ENCODE measurements at places on chromosomes 2 and 18.
A peak's percentile ranks its signal among the peaks of the same experiment; 100 is the strongest.

DNA sequence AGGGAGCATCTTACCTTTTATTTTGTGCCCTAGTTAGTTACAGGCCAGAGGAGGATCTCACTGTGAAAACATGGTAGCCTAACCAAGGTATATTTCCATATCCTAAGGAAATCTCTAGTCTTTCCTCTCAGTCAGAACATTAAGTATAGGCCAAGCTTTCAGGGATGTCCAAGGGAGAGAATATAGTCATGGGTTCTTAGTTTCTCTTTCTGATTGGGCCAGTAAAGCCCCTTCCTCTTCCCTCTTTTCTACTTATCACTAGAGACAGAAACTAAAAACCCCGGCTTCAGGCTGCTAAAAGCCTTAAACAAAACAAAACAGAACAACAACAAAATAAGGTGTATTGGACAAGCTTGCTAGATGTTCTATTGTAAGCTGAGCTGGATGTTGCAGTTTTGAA, 44.3 kb upstream of the TNFRSF11A start:
- DNase-seq: no peak

DNA sequence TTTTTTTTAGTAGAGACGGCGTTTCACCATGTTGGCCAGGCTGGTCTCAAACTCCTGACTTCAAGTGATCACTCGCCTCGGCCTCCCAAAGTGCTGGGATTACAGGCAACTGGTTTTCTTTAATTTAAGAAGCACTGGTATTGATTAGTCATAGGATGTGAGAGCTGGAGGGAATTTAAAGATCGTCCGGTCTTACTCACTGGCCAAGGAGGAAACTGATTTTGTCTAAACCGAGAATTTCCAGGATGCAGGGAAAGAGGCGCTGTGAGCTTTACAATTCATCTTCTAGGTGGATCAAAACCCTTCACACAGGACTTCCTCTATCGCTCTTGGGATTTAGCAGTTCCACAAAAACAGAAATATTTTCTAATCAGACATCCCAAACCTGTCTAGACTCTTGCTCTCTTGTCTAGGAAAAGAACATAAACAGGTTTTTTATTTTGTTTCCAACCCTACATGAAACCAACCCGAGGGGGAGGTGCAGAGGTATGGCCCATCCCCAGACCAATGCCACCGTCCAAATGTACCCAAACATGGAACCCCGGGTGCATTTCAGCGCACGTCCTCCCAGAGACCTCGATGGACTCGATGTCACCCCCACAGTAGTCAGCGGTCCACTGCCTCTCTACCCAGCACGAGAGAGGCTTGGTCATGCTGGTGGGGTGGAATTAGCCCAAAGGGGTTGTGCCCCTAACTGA, 12.5 kb upstream of the TUBB6 start:
- no peak for DNase-seq

DNA sequence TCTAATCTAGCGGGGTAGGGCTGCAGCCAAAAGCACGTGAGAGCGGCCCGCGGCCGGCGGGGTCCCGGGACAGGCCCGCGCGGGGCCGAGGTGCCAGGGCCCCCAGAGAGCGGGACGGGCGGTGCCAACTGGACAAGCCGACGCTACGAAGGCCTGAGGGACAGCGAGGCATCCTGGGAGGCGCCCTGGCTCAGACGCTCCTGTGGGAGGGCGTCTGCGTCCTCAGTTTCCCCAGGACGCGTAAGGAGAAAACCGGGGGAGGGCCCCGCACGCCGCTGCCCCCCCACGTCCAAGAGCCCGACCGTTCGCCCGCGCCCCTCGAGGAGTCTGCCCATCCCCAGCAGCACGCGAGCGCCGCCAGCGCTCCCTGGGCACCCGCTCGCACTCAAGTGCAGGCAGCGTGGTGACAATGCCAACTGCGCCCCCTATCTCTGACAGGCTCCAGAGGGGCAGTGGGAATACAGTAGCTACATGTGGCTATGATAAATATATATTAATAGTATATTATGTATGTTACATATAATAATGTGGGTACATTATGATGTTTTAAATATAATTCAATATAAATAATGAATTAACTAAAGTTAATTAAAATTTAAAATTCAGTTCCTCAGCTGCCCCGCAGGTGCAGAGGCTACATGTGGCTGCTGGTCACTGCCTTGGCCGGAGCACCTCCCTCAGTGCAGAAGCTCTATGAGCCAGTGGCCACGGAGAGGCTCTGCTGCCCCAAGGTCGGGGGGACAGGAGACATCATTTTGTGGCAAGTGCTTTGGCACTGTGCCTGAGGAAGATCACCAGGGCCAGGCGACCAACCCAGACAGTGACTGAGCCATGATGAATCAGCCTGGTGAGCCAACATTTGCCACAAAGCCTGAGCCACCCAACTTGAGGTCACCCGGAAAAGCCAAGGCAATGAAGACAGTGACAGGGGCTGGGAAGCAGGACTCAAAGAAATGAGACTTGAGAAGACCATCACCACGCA, 5.5 kb upstream of the SFT2D3 start:
- peak; percentile 69 for DNase-seq

GRCh38 chr2:128765811-128766210, 447.1 kb upstream of the HS6ST1 start:
- DNase-seq: no peak
